ENCODE measurements at places on chromosomes 12 and 14.

GRCh38 chr12:58640314-58640713 lies 280.0 kb downstream of the LRIG3 start:
- no peak for DNase-seq

DNA sequence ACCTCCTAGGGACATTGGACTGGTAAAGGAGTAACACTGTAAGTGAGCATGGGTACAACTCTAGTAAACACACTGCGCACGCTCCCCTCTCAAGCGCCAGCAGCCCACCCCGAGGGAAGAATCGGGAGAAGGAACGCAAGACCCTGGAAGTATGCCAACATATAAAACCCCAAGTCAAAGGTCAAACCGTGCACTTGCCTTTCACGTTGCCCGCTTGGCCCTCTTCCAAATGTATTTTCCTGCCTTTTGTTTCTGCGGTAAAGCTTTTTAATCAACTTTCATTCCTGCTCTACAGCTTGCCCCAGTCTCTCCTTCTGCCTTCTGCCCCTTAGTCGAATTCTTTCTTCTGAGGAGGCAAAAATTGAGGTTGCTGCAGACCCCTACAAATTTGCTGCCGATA lies 17.6 kb upstream of the CHST11 start:
- DNase-seq: no peak

GRCh38 chr12:72271451-72272090 lies 599 bp upstream of the TRHDE start:
- no peak for DNase-seq

DNA sequence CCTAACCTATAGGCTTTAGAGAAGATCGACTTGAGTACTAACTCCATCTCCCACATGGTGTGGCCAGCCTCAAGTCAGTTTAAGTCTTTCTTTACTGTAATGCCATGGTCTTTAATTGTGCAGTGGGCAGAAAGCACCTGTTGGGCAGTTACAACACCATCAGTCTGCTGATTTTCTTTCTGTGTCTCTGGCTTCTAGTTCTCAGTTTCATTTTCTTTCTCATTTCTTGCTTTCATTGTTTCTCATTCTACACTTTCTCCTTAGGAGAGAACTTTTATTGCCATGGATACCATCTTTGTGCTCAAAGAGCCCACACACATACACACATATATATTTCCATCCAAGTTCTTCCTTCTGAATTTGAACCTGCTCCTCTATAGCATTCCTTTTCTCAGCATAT lies 96.1 kb upstream of the SLC16A7 start:
- no peak for DNase-seq

DNA sequence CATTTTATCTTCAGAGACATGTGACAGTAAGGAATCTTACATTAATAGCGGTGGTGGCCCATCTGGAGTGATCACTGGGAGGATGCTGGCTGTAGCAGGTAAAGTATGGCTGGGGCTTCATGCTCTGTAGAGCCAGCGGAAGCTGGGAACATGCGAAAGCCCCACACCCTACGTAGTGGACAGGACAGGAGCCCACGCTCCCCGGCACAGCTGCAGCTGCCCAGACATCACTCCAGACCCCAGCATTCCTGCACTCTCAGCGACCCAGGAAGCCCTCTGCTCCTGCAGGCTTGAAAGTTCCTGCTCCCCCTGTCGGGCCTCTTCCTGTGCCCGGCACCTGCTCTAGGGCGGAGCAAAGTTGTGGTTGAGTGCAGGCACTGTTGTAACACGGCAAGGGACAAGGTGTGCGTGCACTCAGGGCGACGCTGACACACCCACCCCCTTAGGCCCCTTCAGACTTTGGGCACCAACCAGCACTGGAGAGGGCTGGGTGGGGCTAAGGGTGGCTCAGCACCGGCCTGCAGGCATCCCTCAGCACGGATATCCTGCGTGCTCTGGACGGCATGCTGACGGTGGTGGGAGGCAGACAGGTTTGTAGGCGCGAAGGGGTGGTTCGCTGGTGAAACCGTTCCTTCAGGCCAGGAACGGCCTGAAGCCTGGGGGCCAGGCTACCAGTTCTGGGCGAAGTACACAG lies 568.3 kb downstream of the FSCB start:
- no peak for DNase-seq

DNA sequence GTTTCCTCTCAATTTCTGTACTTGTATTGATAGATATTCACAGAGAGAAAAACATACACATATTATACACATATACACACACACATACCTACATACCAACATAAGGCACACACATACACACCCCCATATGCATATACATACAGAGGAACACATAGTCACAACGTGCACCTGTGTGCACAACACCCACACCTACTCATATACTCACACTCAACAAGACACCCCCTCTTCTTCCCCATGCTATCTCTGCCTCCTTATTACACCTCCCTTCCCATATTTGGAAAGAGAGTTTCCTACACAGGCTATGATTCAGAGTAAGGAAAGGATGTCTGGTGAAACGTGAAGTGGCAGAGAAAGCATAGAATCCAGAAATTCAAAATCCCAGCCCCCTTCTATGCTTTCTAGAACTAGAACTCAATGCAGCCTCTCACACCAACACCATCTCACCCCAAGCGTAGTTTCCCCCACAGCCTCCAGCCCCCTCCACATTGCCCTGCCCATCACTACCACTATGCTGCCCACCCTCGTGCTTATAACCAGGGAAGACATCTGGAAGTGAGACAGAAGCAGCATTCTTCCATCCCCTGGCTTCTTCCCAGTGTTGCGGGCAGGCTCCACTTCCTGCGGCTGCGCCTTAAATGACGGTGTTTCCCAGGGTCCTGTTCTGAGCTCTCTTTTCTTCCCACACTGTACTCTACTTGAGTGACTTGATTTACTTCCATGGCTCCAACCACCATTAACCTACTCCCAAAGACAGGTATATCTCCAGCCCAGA lies 2.4 kb downstream of the RNASE8 start:
- DNase-seq: no peak

DNA sequence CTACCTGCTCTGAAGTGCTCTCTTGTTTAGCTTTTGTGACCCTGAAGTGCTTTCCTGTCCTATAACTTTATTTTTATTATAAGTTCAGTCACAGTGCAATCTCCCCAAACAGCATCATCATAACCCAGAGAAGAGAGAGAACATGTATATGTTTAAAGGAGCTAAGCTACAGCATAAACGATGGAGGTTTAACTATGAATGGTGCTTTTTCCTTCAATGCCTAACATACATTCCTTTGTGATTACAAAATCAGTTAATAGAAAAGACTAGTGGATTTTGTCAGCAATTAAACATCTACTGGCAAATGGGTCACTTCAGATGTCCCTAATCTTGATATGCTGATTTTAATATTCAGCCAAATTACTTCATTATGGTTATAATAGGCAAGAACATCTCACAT lies 46.4 kb downstream of the ZFYVE21 start:
- no peak for DNase-seq

DNA sequence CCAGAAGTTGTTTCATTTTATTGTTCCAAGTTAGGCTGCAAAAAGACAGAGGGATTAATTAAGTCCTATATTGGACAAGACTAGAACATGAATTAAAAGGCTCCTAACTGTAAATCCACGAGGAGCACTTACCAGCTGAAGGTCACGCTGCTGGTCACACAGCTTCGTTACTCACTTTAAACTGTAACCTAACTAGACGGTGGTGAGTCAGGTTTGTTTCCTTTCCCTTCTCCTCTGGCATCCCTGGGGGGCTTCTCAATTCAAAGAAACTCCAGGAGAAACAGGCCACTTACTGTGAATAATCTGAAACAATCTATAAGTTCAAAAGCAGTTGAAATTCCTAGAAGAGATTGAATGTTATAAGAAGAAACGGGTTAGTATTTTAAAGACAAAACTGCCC lies 331.4 kb downstream of the BCAT1 start:
- no peak for DNase-seq

DNA sequence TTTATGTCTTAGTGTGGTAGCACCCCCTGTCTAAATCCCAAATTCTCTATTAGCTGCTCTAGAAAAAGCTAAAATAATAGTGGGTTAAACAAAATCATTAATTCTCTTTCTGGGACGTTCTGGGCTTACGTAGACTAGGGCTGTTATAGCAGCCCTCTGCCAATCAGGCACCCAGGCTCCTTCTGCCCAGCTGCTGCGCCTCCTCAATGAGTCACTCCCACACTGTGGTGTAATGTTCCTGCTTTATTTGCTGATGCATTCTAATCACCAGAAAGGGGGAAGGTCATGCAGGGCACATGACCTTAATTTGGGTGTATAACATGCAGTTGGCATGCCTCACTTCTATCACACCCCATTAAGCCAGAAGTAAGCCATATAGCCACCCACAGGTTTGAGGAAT lies 294.5 kb downstream of the GALC start:
- DNase-seq: no peak

DNA sequence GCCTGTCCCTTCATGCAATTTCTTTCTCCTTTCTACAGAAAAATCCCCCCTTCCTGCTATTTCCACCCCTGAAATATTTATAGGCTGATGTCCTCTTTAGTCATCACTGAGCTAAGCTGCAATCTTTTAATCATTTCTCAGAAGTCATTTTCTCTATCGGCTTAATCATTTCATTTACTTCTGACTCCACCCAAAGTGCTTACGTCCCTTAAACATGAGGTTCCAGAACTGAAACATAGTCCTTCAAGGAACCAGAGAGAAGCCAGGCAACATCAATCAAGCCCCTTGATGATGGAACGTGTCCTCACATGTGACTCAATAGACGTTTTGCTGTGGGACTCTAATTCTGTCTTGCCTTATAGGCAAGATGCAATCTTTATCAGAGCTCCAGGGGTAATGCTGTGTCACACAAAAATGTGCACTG lies 148.7 kb upstream of the KRR1 start:
- no peak for DNase-seq

DNA sequence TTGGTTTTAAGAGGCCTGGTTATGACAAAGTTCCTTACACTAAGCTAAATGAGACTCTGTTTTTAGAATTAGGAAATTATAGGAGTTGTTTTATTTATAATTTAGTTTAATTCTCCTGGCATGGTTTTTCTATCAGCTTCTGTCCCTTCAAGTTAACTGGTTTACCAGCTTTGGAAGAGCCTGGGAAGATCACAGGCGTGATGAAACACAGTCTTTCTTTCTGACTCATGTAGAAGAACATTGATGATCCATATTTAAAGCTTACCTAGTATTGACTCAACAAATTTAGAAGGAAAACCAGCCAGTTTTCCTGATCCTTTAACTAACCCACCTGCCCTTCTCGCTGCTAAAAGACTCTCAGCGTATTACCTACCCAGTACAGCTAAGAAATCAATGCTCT lies 155.2 kb downstream of the TGFB3 start:
- no peak for DNase-seq

- DNase-seq: no peak
These were observed 450.0 kb downstream of the FOXG1 start for GRCh38 chr14:29216268-29217232.

DNA sequence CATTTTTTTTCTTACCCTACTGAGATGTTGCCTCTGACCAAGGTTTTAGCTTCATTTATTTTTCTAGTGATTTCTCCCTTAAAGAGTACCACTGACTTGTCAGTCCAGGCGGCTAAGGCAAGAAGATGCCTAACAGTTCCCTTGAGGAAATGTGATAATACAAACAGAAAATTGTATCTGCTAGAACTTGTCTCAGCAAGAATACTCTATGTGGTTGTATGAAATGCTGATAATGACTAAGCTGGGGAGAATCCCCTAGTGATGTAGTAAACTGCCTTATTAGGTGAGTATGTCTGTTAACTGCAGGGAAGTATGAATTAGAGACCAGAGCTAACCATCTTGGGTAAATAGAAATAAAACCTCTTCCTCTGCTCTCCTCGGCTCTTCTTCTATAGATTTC lies 6.7 kb downstream of the C12orf54 start:
- no peak for DNase-seq
